ENCODE measurements at places on chromosomes 6 and 20. TPM values are rescaled to one million over a fixed set of nuclear protein-coding genes. Genes with fewer than 3 reads are reported as not detected.

SLCO4A1 gene
- total RNA-seq = under 0.01 TPM

METTL24 gene
- 0.29 TPM for total RNA-seq

B3GAT2 gene
- total RNA-seq = under 0.01 TPM

EPB41L2 gene
- total RNA-seq = 47.4 TPM

TRIM39 gene
- 12.1 TPM for total RNA-seq

GPR63 gene
- total RNA-seq = under 0.01 TPM

Measured in osteoblast (primary cell).